T follicular helper cell (primary cell): ENCODE measurements at places on chromosomes 11 and 22.

DNA sequence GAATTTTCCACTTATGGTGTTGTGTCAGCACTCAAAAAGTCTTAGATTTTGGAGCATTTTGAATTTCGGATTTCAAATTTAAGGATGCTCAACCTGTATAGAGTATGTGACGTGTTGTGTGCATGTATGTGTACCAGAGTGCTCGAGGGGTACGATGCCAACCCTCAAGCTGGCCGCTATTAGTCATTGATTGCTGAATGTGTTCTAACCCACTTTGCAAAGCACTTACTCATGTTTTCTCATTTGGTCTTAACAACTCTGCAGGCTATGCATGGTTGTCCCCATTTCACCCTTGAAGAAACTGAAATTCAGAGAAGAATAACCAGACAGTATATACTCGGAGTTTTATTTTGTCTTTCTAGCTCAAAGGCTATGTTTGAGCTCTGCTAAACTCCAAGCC is 196.4 kb upstream of the TENM4 start:
- no peak for DNase-seq

DNA sequence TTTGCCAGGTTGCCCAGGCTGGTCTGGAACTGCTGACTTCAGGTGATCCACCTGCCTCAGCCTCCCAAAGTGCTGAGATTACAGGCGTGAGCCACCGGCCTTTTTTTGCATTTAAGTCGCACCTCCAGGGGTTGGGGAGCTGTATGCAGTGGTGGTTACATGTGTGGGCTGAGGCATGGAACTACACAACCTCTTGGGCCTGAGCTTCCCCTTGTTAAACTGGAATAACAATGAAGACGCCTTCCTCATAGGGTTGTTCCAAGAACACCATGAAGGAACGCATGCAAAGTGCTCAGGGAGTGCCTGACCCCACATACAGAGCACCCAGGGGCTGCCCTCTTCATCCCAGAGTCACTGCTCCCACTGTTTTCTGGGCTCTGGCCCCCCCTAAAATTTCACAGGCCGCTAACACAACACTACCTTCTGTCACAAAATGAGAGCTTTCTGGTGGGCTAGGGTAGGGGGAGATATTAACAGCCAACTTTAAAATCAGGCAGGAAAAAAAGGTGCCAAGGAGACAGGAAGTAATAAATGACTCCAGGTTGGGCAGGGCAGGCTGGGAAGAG is 1.3 kb upstream of the FAM118A start:
- DNase-seq, result no peak

- DNase-seq, result no peak
Measured at GRCh38 chr11:59267196-59267595, 54.5 kb upstream of the MPEG1 start.

DNA sequence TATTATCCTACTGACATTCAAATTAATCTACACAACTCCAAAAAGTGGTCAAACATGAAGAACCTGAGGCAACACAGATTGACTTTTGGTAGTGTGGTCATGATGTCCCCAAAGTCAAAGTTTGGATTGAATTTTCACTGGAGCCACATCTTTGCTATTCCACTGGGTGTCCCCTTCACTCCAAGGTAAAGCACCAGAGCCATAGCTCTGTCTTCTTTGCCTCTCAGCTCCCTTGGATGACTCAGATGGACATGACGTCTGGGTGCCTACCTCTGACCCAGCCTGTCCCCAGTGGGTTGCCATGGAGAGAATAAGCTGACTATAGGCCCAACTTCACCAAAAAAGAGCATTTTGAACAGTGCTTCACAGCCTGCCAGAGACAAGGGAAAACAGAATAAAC is 57.4 kb upstream of the ARHGAP42 start:
- no peak for DNase-seq

DNA sequence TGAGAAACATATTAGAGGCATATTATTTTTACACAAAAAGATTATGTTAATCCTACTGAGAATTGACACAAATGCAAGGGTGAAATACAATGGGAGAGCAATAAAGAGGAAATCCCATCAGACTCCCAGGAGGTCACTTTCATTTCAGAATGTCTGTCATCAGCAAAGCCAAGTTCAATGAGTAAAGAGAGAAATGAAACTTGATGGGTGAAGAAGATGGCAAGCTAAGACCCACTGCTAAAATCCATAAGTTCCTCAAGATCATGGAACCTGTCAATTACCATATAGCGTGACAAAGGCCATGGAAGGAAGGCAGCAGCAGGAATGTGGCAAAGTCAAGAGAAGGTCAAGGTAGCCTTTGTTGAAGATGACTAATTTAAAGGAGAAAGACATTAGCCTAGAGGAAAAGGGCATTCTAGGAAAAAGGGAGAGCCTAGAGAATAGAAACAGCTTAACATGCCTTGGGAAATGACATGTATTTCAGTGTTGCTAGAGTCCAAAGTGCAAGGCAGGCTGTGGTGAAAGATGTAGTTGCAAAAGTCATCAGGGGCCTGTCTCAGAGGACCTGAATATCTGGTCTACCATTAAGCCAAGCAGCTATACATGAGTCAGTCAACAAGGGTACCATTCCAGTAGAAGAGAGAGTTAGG is 43.1 kb downstream of the FAM168A start:
- DNase-seq, result no peak

DNA sequence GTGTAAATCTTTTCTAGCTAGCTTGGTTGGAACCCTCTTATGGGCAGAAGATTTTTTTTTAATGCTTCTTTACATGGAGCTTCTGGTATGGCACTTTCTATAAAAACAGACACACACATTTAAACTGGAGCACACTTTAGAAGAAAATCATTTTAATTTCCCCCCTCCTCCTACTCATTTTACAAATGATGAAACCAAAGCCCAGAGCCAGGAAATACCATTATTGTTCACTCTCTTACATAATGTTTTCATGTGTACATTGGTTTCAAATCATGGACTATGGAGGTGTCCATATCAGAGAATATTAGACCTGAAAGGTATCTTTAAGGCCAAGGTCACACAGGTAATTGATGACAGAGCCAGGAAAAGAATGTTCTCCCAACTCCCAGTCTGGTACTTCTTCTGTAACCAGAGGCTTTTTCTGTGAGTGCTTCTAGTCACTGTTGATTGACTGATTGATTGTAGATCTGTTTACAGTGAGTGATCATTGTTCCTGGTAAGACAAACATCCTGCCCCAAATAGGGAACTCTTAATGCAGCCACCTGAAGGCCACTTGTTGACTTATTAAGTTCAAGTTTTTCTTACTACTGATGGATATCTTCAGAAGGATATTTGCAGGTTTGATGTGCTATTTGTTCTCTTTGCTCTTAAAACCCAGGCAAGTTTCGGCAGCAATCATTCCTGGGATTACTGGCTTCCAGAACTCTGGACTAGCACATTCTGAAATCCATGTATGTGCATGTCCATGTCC is 26.8 kb upstream of the ME3 start:
- DNase-seq, result no peak

DNA sequence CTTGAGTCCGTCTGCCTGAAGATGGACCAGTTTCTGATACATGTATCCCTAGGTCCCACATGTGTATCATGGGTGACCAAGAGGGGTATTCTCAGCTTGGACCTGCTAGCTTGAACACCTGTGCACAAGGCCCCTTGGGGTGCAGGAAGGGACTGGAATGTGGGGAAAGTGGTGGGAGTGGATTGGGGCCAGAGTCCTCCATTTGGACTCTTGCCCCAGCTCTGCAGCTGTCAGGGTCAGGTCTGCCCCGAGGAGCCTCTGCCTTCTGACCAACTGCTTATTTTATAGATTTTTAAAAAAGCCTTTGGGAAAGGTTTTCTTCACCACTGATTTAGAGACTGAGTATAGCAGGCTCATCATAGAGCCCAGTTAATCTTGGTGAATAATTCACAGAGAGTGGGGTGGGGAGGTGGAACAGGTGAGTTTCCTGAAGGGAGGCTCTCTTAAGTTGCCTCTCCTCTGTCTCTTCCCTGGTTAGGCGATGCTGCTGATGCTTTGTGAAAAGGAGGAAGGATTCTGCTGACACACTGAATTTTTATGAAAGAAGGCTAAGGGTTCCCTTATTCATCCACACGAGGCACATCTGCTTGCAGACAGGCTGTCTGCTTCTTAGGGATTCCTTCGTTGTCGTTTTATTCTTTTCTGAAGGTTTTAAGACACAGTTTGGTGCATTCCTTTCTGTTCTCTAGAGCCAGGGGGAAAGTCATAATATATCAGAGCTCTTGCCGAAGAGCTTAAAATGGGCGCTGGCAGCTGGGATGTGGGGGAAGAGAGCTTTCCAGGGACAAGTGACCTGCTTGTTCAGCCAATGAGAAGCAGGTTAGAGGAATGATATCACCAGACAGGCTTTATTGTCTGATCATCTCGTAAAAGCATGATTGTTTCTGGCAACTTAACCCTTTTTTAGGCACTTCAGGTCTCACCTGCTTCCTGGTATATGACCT is 19.9 kb downstream of the TRIM44 start:
- no peak for DNase-seq

DNA sequence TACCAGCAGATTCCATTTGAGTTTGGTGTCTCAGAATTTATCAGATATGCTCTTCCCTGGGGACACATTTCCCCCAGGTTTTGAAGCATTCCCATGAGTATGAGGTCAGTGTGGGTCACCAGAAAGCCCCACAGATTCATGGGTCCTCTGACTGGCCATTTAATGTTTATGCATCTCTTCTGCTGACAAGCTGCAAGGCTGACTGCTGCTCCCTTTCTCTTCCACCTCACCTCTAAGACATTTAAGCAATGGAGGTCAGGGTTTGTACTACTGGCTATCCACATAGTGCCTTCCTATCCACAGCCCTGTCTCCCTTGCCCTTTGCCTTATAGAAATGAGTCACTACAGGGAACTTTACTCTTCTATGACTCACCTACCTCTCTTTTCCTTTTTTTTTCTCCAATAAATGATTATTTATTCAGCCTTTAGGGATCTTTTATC is 106.0 kb upstream of the TIMP3 start:
- no peak for DNase-seq

DNA sequence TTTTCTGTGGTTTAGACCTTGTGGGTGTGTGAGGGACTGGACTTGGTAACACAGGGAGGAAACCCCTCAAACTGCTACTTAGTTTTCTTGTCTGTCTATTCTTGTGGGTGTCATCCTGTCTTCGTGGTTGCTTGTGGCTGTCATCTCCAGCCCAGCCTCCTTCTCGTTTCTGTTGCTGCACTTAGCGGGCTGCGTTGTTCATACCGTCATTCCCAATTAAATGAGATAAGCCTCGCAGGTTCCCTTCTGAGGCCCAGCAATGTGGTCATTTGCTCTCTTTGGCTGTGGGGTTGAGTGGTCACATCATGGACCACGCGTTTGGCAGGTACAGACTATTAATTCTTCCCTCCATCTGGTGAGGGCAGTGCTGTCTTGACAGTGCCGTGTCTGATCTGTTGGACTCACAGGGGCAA is 18.8 kb downstream of the PANX1 start:
- DNase-seq, result no peak

DNA sequence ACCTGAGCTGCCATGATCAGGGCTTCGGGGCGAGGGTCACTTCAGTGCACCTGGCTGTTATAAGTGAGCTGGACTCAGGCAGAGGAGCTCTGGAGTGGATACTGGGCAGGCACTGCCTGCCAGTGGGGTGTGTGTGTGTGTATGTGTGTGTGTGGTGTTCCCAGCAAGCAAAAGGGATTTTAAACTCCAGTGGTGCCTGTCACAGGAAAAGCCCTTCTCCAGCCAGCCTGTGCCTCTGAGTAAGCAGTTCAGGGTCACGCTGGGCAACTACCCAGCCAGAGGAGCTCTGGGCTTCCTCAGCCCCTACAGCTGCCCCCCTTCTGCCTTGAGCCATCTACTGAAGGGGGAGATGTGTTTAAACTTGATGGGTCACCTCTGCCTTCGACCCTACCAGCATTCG is 109.0 kb downstream of the OSBP2 start:
- DNase-seq, result no peak

DNA sequence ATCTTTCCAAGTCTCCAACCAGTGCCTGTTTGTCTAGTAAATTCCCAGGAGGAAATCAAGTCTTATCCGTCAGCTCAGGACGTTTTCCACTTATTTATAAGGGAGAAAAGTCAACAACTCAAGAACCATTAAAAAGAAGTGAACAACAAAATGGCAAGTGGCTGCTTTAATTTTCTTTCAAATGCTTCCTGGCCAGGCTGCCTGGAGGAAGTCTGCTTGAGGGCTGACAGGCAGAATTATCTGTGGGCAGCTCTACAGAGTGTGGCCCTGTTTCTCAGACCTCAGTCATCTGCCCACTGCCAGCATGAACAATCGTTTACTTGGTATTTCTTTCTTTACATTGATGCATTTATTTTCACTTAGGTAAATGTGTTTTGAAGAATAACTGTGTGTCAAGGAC is 281.9 kb upstream of the ISX start:
- no peak for DNase-seq

GRCh38 chr22:19240813-19241592 is 50.5 kb downstream of the CLTCL1 start:
- no peak for DNase-seq

- DNase-seq, result no peak
Measured at GRCh38 chr11:44893308-44893822, 57.3 kb downstream of the TP53I11 start.

- DNase-seq, result peak; percentile 15
Measured at GRCh38 chr11:14554959-14555358, 34.8 kb upstream of the PSMA1 start.

DNA sequence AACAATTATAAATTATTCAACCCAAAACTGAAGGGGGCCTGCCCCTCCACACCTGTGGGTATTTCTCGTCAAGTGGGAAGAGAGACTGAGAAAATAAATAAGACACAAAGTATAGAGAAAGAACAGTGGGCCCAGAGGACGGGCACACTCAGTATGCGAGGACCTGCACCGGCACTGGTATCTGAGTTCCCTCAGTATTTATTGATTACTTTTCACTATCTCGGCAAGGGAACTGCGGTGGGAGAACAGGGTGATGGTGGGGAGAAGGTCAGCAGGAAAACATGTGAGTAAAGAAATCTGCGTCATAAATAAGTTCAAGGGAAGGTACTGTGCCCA is 3.2 kb downstream of the C11orf54 start:
- no peak for DNase-seq

- DNase-seq, result no peak
Measured at GRCh38 chr22:36913427-36914389, at the start of gene CSF2RB. Gene CSF2RB (plus strand): TSS chr22:36913628. CDS start chr22:36922208, 8,580 bp downstream.

DNA sequence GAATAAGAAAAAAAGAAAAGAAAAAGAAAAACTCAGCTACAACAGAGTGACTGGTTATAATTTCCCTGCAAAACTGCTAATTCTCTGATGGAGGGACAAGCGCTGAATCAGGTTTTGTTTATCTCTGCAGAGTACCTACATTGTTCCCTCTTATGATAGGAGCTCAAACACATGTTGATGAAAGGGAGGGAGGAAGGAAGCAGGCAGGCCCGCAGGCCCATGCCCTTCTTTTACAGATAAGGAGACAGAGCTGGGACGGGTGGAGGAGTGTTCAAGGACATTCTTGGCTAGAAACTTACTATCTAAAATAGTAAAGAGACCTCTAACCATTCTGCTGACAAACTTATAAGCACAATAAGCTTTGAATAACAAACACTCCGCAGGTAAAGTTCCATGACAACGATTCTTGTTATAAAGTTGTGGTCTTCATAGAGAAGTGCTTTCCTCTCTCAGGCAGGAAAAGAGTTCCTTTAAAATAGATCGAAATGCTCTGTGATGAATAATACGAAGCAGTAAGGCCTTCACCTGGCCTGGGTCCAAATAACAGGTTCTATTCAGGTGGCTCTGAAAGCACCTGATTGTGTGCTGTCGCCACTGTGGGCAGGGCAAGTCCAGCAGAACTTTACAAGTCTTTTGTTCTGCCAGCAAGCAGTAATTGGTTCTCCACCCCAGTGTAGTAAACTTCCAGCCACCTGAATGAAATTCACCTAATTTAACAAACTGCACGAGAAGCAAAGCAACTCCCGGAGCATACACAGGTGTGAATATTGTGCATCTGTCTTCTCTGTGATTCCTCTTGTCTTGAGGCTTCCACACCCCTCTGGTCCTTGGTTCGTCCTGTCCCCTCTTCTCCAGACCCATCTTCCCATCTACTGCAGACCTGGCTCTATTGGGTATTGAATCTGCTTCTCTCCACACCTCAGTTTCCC is 15.3 kb upstream of the MICAL2 start:
- DNase-seq, result no peak
